ENCODE measurements at places on chromosomes 7 and 10.

GRCh38 chr7:1700086-1700485 is 30.0 kb downstream of the ELFN1 start:
- no peak for DNase-seq

- DNase-seq, result no peak
Observed at GRCh38 chr7:1193593-1194424, 33.8 kb upstream of the ZFAND2A start.

DNA sequence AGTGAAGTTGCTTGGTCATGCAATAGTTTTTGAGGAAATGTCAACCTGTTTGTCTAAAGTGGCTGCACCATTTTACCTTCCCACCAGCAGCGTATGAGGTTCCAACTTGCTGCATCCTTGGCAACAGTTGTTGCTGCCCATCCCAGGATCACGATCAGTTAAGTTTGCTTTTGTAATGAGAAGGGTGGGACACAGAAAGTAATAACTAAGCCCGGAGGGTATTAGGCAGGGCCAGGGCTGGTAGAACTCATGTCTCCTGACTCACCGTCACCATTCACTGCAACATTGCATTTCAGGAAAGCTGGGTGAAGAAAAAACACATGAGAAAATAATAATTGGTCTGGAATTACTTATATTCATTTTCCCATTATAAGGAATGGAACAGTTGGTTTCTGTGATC is 25.4 kb downstream of the CELF2 start:
- DNase-seq, result no peak

- no peak for DNase-seq
Observed at GRCh38 chr7:93029056-93029455, 88.7 kb downstream of the SAMD9 start.

DNA sequence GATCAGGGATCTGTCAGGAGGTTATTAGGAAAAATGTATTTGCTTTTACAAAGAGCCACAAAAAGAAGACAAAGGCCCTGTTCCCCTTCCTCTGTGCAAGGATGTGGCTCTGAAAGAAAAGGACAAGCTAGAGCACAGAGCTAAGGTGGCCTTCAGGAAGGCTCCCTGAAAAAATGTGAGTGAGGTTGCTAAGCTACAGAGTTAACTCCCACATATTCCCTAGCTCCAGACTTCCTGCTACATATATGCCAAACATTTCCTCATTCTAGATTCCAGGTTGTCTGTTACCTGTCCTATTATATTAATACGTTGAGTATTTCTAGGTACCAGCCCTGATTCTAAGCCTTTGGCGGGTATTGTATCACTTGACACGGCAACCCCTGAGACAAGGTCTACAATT is 369.0 kb downstream of the PARD3 start:
- no peak for DNase-seq
